Right forelimb (tissue), 1 donor: ENCODE measurements at places on chromosomes 13 and 19.

- no peak for DNase-seq
These were observed 41.2 kb downstream of the PCCA start for GRCh38 chr13:100130092-100130491.

GRCh38 chr13:71827241-71827640 is 39.8 kb downstream of the DACH1 start:
- no peak for DNase-seq

- DNase-seq = no peak
These were observed 3.8 kb downstream of the RNF126 start for GRCh38 chr19:658916-659839.

DNA sequence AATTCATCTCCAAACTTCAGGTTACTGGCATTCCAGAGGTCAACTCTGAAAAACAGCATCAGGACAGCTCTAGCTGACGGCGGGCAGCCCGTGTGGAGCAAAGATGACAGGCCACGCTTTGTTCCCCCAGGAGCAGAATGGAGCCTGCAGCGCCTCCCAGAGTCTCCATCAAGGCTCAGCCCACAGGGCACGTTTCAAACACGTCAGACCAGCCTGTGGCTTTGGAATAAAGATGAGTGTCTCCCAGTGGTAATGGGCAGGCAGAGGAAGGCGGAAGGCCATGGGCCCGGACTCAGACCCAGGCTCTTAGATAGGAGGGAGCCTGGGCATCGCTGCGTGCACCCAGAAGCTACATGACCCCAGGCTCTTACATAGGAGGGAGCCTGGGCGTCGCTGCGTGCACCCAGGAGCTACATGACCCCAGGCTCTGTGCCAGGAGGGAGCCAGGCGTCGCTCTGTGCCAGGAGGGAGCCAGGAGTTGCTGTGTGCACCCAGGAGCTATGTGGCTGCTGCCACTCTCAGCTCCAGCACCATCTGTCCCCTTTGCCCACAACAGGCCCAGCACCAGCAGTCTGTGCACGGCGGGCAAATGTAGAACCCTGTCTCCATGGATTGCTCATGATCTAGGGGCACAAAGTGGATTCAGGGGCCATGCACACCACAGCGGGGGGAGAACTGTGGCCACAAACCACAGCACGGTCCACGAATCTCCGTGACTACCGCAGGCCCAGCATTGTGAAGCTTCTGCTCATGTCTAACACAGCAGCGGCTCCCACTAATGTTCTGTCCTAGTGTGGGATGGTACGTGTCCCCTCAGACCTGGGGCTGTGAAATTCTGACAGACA is 47.8 kb upstream of the C13orf46 start:
- no peak for DNase-seq

DNA sequence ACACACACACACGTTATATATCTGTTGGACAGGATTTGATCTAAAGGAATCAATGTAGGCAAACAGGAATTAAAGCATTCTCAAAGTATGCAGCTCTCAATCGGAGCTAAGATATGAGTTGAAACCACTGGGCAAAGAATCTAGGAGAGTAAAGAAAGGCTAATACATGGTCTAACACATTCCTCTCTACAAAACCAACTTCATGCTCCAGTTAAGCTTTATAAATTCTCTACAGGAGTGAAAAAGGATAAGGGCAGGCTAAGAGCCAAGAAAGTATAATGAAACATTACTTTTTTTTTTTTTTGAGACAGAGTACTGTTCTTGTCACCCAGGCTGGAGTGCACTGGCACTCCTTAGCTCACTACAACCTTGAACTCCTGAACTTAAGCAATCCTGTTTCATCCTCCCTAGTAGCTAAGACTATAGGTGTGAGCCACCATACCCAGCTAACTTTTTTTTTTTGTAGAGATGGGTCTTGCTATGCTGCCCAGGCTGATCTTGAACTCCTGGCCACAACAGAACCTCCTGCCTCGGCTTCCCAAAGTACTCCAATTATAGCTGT is 10.6 kb downstream of the FBXL3 start:
- DNase-seq = no peak

DNA sequence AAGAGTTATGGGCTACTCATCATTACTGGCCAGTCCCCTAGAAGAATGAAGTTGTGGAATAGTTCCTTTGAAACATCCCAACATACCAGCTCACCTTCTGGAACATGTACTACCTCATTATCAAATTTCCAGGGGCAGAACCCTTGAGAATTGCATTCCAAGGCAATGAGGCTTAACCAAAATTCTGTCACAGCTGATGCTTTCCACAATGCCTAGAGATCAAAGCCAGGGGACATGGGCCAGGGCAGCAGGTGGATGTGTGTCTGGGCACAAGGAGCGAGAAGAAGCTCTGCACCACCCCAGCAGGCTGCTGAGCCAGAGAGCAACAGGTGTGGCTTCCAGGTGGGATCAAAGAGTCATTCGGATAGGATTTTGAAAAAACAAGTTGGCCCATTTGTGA is 362.1 kb downstream of the EFNB2 start:
- DNase-seq = no peak

- no peak for DNase-seq
These were observed 644.4 kb downstream of the PCDH9 start for GRCh38 chr13:66585669-66586203.

DNA sequence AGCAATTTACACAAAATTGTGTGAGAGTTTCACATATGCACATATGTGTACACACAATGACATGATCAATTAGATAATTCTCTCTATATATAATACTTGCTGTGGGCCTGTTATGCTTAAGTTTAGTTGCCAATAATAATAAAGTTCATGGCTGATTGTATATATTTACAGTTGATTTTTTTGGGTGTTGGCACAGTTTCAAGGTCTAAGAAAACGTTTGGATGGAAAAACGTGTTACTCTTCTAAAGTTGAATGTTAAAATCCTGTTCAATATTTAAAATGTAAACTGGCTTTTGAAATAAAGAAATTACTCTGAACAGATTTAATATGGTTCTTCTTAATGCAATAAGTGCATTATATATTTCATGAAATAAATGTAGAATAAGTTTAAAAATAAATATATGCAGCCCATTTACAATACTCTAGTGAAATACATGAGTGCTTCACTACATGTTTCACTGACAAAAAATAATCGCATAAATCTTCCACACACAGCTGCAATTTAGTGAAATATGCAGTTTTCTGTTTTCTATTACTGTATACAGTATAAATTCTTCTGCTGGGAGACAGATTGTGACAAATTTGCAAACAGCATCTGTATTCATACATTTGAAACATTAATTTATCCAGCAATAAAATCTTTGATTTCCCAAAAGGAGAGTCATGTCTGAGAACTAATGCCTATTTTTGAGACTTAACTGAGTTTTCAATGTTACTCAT is 586.9 kb upstream of the KLHL1 start:
- no peak for DNase-seq

DNA sequence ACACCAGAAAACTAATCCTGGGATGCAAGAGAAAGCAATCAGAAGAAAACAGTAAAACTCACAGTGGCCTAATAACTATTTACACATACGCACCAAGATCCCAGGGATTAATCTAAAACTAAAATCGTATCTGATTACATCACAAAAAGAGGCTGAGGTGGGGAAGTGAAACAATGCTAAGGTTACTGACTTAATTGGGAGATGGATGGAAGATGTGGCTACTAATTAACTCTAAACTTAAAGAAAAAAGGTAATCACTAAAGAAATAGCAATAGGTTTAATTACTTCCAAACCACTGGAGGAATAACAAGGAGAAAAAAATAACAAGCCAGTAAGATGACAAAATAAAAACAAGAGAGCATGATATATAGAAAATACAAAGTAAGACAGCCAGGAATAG is 50.4 kb downstream of the NUFIP1 start:
- DNase-seq = no peak

DNA sequence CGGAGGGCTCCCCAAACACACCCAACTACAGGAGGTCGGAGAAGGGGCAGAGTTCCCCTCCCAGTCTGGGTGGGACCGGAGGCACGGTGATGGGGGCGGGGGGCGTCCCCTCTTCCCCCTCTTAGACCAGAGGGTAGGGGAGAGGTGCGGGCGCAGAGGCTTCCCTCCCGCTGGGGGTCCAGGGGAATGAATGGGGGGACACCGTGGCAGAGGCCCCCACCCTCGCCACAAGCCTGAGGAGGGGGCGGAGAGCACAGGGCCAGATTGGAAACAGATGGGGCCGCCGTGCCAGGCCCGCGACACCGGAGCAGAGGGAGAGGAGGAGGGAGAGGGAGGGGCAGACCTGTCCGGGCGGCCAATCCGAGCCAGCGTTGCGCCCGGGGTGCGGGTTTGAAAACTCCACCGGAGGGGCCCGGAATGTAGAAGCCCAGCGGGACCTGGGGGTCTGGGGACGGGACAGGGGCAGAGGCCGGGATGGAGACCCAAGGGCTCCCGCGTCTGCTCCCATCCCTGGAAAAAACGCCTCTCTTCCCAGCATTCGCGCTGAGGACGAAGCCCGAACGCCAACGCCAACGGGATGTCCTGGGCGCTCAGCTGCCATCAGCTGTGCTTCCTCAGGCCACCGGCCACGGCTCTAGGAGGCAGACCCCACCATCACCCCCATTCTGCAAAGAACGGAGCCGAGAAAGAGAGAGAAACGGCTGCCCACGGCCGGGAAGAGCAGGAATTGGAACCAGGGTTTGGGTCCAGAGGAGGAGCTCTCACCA is 46.8 kb downstream of the PTPRS start:
- peak; percentile 84 for DNase-seq

DNA sequence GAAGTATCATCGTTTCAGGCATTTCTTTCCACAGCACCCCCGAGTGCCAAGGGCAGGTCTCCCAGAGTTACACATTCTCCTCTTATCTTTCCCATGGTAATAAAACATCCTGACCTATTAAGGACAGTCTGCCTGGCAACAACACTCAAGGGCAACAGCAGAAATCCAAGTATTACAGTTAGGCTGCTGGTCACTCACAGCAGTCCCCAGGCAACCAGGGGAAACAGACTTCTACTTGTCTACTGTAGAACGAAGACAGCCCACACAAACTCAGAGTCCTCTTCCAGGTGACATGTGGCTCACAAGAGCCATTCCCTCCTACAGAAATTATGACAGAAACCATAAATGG is 24.3 kb downstream of the RCBTB1 start:
- DNase-seq = no peak

- DNase-seq = no peak
These were observed 45.1 kb downstream of the OLFM4 start for GRCh38 chr13:53073711-53074110.

GRCh38 chr13:75415694-75416093 is 66.3 kb downstream of the TBC1D4 start:
- no peak for DNase-seq

DNA sequence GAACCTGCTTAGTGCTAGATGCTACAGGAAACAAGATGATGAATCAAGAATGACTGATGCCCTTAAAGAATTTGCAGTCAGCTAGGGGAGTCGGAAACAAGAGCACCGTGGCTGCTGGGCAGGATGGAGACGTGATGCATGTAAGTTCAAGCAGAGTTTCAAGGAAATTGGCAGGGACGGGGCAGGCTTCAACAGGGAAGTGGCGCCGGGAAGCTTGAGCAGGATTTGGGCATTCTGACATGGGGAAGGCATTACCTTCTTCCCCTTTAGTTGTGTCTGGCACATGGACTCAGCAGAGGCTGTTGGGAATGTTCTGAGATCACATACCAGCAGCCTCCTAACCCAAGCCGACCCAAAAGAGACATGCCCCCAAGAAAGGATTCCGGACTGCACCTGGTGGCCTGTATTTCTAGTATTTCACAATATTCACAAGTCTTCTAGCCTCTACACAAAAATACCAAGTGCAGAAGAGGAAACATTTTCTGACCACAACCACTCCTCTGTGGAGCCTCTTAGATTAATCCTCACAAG is 138.2 kb downstream of the CRYL1 start:
- no peak for DNase-seq

DNA sequence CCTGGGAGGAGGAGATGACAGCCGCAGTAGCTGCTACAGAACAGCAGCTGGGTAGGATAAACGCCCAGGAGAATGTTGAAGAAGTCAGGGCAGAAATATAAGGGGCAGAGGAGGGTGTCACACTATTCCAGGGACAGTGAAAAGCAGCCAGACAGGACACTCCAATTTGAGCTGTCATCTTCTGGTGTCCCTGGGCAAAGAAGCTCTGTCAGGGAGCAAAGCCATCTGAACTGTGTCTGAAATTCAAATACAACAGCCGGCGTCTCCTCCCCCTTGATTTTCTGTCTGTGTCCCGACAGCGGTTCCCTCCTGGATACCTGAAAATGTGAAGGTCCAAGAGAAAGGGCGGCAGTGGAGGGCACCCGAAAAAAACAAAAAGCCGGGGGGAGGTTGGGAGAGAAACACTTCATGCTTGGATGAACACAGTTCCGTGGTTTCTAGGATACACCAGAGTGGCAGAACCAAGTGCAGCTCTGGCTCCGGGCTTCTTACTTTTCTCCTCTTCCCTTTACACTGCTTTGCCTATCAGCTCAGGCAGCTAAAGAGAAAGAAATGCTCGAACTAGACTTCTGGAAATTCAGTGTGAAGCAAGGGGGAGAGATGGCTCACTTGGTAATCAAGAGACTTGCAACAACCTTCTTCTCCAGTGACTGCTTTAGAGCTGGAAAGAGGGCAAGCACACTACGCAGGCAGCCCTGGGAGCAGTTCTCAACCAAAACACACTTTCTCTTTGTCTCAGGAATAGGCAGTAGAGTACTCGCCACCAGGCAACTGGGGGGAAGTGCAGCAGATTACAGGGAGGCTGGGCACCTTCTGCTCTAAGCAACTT is 465.6 kb downstream of the ITGBL1 start:
- DNase-seq = no peak

- DNase-seq = no peak
These were observed 1139.7 kb upstream of the SPRY2 start for GRCh38 chr13:81480634-81481033.

DNA sequence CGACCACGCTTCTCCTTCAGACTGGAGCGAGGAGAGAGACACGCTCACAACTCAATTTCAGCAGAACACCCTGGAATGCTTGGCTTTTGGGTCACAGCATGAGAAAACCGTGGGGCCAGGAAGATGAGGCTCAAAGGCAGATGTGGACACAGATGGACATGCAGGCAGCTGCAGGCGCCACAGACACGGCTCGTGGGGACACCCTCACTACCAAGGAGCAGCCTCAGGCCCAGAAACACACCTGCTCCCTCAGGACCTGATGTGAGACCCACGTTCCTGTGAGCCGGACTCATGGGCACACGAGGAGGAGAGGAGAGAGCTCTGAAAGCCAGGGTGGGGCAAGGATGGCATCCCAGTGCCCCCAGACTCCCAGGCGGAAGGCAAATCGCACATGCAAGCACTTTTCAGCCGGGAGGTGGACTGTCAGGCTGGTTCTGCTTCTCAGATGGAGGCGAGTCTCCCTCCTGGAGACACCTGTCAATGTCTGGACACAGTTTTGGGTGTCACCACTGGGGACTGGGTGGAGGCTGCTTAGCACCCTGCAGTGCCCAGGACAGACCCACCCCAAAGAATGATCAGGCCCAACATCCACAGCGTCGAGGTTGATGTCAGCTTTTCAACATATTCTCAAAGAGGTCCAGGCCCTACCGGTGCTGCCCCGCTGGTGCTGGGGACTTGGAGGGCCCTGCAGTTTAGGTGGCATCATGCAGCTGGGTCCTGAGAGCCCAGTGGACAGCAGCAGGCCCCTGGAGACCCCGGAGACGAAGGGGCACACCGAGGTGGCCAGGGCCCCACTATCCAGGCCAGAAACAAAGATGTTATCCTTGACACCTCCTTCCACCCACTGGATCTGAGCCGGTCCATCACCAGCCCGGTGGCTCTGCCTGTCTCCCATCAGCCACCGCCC is 2.3 kb downstream of the ABHD17A start:
- DNase-seq = no peak
